Thymus (tissue), 14 donors: ENCODE measurements at places on chromosomes 3 and 15. TPM values are rescaled to one million over a fixed set of nuclear protein-coding genes. Genes with fewer than 3 reads are reported as not detected.
A peak's percentile ranks its signal among the peaks of the same experiment; 100 is the strongest.

GRCh38 chr15:85316244-85316934 lies 64.0 kb upstream of the AKAP13 start:
- DNase-seq = no peak

DNA sequence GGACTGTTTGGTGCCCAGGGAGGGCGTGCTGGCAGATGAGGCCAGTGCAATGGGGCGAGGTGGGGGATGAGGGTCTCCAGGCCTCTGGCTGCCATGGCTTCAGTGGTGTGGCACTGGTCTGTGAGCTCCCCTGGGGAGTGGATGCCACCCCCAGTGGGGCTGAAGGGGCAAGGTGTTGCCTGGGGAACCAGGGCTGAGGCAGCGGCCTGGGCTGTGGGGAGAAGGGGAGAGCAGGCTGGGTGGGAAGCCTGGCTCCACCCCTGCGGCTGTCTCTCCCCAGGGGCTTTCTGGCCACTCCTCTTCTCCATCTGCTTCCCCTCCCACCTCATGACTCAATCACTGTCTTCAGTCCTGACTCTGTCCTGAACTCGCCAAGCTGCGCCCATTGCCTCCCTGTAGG lies 88.4 kb upstream of the TLE3 start:
- DNase-seq = no peak

GRCh38 chr3:46100812-46101211 lies 73.5 kb upstream of the XCR1 start:
- no peak for DNase-seq

DNA sequence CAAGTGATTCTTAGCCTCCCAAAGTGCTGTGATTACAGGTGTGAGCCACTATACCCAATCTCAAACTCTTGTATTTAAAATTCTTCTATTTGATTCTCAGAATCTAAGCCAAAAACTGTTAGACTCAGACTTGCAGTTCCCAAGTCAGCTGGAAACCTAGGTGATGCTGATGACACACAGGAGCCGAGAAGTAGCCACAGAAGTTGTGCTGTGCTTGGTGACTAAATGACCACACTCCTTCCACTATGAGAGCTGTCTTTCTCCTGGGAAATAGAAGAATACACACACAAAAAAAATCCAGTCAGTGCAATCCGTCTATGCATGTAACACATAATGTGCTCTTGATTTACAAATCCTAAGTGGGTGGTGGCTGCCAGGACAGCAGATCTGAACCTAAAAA lies 33.9 kb downstream of the ILDR1 start:
- DNase-seq = no peak

DNA sequence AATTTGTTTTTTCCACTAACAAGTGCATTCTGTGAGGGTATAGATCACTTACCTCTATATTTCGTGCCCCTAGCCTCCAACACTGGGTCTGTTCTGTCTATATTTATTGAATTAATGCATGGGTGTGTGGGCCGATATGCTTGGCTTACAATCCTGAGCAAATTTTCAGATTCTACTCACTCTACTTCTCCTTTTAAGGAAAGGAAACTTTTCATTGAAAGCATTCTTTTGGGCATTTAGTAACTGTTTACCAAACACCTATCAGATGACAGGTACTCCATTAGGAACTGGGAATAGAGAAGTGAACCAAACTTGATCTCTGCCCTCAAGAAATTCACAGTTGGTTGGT lies 60.5 kb downstream of the TLE3 start:
- DNase-seq = no peak

The FBXO40 gene
- total RNA-seq = under 0.01 TPM

The FAN1 gene
- total RNA-seq = 14.6 TPM

The DOCK3 gene
- 0.05 TPM for total RNA-seq

The CRYBG3 gene
- total RNA-seq = 9.2 TPM

DNA sequence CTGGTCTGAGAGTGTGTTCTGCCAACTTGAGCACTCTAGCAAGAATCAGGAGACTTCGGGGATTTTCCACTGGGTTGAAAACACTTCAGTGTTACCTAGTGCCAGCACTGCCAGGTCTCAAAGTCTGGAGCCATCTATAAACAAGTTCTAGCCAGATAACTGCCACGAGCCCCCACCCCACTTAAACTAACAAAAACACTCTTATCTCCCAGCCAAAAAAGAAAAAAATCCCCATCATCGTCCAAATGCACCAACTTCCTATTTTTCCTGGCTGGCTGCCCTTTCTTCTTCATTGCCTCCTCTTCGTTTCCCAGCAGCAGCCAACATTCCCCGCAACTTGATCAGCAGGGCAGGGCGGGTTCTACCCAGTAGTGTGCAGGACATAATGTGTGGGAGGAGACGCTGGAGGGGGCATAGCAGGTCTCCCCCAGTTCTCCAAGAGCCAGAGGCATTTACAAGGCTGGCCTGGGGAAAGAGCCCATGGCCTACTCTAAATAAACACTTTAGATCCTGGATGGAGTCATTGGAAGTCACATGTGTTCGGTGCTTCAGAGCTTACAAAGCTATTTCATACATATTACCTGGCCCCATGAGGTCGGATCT lies 29.5 kb downstream of the C2CD4B start:
- no peak for DNase-seq

- no peak for DNase-seq
Observed at GRCh38 chr3:53420831-53421230, 73.5 kb upstream of the DCP1A start.

- DNase-seq = peak; percentile 1
Observed at GRCh38 chr3:135966271-135966961, 888 bp downstream of the PPP2R3A start.

DNA sequence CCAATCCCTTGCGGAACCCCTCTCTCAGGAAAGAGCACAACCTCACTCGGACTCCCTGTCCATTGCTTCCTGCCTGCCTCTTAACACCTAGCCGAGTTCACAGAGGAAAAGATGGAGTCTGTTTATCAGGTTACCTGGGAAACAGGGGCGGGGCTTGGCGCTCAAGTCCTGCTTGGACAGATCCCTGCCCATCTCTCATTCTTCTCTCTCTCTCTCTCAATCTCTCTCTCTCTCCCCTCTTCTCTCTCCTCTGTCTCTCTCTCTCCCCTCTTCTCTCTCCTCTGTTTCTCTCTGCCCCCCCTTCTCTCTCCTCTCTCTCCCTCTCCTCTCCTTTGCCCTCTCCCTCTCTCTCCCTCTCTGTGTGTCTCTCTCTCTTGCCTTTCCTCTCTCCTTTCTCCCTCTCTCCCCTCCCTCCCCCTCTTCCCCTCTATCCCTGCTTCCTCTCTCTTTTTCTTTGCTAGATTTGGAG lies at the start of gene EFHB:
TSS of gene EFHB (minus strand) at position 120 of the 469 bp plus-strand sequence. CDS start 199 bp downstream, outside the sequence.
- no peak for DNase-seq

DNA sequence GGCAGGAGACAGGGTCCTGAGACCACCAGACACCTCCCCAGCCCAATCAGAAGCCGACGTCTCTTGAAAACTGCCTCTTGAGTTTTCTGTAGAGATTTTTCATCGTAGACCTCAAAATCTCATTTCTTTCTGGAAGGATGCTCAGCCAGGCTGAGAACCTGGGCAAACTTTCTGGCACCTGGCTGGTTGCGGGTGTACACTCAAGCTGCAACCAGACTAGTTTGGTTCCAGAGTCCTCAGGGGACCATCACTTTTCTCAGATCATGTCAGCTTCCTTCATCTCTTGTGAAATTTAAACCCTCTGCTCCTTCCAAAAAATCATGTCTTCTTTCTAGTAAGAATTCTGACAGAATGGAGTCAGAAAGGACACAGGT lies 45.1 kb downstream of the CMTM7 start:
- DNase-seq = no peak

DNA sequence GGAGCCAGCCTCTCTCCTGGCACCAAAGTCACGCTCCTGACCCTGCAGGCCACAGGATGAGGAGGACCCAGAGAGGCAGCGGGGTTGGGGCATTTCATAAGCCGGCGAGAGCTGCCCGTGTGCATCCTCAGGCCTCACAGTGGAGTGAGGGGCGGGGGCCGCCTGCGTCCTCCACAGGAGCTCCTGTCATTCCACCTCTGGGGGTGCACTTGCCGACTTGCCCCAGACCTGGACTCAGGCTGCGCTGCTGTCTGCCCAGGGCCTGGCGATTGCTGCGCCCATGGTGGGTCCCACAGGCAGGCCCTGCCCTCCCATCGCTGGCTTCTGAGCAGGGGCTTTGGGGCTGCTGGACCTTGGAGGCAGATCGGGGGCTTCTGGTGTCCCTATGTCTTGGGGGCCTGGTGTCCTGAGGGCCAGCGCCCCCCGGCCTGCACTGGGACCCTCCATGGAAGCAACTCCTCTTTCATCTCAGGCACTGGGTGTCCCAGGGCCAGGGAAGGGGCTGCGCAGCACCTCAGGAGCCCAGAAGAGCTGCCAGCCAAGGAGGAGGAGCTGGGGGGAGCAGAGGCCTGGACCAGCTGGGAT lies 184.0 kb downstream of the GOLGA6L6 start:
- no peak for DNase-seq

DNA sequence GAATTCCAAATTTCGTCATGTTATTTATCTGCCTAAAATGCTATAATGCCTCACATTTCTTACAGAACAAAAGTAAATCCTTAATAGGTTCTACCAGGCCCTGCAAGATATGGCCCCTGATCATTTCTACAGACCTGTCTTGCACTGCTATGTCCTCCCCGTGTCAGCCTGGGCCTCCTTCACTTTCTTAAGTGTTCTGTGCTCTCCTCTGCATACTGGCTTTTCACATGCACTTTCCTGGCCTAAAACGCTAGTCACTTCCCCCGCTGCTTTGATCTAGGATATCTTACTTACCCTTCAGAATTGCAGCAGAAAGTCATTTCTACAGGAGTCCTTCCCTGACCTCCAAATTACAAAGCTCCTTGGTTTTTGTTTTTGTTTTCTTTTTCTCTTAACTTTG lies 551.3 kb downstream of the NSUN3 start:
- DNase-seq = no peak

GRCh38 chr3:45208586-45208985 lies 17.5 kb downstream of the TMEM158 start:
- no peak for DNase-seq

GRCh38 chr3:13159890-13160289 lies 86.7 kb upstream of the IQSEC1 start:
- no peak for DNase-seq

The CYP19A1 gene
- 0.42 TPM for total RNA-seq

The SEC62 gene
- total RNA-seq = 61.7 TPM

DNA sequence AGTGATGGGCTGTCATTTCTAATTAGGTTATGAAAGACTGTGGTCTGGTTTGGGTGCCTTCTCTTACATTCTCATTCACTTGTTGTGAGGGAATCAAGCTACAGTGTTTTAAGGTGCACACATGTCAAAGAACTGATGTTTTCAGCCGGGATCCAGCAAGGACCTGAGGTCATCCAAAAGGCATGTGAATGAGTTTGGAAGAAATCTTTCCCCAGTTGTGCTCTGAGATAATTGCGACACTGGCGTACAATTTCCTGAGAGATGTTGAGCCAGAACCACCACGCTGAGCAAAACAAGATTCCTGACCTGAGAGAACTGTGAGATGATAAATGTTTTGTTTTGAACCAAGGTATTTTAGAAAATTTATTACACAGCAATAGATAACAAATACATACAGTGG lies 295.3 kb upstream of the SLITRK3 start:
- DNase-seq = no peak

GRCh38 chr15:68785541-68785940 lies 35.2 kb downstream of the ANP32A start:
- no peak for DNase-seq

DNA sequence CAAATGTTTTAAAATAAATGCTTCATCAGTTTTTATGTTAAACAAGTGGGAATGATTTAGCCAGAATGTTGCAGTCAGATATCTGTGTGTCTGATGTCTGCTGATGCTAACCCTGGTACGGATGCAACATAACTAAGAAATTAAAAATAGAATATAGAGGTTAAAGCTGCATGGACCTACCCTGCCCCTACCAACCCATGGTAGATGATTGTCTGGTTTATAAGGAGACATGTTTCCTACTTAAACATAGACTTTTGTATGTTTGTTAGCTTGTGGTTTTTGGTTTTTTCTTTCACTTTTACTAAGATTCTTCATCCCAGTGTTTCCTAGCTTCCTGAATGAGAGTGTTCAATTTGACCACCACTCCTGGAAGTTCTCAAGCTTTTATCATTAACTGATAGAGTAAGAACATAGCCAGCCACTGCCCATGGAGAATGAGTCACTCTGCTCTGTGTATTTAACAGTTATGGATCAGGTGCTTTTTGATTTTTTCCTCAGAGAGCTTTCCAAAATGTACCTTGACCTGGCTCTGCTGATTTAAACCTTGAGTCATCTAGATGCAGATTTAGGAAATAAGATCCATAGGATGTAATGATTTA lies 70.7 kb upstream of the VEPH1 start:
- no peak for DNase-seq

DNA sequence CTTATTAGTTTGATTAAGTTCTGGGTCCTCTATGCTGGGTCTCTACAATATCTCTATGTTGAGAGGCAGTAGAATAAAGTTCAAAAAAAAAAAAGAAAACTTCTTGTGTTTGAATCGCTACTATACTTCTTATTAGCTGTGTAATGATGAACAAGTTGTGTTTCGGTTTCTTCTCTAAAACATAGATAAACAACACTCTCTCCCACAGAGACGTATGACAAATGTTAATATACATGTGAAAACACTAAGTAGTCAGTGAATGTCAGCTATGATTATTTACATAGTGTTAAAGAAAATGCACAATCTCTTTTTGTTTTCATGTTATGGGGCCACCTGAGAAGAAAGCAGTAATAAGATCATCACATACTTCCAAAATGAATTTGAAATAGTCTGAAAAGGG lies 45.3 kb downstream of the ACAP2 start:
- no peak for DNase-seq

DNA sequence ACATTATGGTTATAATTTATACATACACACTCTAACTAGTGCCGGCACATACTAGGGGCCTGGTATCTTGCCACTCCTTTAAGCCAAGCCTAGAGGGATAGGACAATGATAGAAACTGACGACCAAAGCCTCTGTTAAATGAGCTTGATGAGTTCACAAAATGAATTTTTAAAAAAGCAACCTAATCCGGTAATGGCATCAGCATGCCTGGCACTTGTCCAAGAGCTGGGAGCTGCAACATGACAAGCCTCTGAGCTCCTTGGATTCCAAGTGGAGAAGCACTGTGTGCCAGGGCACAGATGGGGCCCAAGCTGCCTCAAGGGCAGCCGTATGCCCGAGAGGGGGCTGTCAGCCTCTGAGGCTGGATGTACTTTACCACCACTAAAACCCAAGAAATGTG lies 9.7 kb downstream of the ETV5 start:
- no peak for DNase-seq

GRCh38 chr3:48157950-48158376 lies 30.3 kb downstream of the CDC25A start:
- peak; percentile 55 for DNase-seq

DNA sequence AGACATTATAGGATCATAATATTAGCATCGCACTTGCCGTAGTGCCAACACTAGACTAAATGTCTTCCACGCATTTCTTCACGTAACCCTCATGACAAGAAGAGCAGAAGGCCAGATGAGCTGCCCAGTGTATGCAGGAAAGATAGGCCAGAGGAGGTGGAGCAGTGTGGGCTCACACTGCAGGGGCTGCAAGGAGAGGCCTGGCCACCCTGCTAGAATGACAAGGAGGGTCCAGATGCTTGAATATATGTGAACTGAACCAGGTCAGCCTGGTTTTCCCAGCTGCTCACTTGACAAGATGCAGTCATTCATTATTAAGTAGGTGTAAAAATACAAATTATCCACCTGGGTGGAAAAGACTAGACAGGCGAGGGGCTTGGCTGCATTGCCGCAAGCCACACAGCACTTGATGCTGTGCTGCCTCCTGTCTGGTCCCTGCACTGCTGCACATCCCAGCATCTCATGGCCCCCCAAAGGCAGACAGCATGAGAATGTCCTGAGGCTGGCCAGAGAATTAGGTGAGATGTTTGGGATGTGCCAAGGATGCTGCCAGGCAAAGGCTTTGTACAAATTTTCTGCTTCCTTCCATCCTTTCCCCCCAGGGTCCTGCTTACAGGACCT lies 115.2 kb downstream of the NTRK3 start:
- no peak for DNase-seq
